ENCODE measurements at places on chromosomes 7 and 10.

DNA sequence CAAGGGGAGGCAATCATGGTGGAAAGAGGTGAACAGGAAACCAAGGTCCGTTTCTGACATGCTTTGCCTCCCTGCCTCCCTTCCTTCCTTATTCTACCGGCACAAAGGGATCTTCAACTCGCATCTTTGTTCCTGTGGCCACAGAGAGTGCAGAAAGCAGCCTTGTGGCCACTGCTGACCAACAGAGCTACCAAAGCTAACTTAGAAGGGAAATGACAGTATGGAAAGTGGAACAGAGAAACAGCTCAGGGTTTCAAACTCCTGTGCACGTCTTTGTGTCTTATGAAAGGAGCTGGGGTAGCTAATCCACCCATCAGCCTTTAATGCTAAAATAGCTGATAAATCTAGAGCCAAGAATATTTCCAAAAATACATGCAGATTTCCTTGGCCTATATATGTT is 588.0 kb downstream of the SORCS1 start:
- no peak for DNase-seq

- no peak for DNase-seq
Observed at GRCh38 chr7:33873981-33874750, 31.2 kb upstream of the BMPER start.

DNA sequence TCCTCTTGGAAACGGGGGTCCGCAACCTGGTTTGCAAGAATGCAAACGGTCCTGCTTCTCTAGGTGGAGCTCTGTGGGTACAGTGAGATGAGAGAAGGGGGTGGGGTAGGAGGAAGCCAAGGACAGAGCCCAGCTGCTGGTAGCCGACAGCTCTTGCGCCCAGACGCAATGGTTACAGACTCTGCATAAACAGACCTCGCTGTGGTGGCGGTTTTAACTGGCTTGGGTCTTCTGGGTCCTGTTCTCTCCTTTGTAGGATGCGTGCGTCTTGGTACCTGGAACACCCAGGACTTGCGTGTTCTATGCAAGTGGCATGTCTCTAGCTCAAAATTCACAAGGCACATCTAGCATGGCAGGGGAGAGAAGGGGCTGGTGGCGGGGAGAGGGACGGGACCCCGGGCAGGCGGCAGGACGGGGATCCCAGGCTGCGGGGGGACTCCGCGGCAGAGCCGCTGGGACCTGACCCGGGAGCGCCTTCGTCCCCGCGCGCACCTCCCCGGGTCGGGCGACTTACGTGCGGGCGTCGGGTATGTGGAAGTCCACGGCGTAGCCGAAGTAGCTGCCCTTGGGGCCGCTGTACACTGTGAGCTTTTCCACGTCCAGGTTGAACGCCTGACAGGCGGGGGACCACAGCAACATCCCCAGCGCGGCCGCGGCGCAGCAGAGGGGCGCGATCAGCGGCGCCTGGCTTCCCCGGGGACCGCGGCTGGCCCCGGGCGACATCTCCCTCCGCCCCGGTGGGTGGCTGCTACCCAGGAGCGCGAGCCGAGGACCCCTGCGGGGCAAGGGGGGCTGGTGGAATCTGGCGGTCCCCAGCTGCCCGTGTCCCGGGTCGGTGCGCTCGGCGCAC is 448 bp downstream of the ITGA8 start:
- no peak for DNase-seq

- DNase-seq, result no peak
Observed at GRCh38 chr10:70891627-70892026, 3.3 kb upstream of the PCBD1 start.

- no peak for DNase-seq
Observed at GRCh38 chr7:506921-507622, 12.6 kb downstream of the PDGFA start.

DNA sequence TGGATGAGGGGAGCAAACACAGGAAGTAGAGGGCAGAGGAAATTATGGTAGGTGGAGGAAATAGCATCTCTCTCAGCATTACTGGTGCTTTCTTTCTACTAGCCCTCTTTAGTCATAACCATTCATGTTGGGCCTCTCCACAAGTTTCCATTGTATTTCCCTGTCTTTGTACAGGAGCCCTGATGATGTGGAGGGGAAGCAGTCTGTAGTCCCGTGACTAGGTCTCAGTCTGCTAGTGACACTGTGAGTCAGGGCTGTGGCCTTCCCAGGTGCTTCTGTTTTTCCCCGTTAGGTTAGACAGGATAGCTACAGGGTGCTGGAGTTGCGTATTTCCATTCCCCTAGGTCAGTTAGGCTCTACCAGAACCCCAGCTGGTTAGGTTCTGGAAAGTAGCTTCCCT is 82.9 kb upstream of the NAMPT start:
- no peak for DNase-seq

GRCh38 chr7:37367010-37367409 is 81.7 kb downstream of the ELMO1 start:
- DNase-seq, result no peak

GRCh38 chr7:3790803-3791202 is 489.8 kb downstream of the SDK1 start:
- no peak for DNase-seq
